Pulmonary artery endothelial cell (primary cell): ENCODE measurements at places on chromosomes 1 and 21. TPM values are rescaled to one million over a fixed set of nuclear protein-coding genes. Genes with fewer than 3 reads are reported as not detected.

SLC16A4 gene
- total RNA-seq = 15.3 and 19.4 TPM in 2 replicates

PRRX1 gene
- total RNA-seq = 1.3 and 2.2 TPM in 2 replicates

OR10J1 gene
- not detected in 2 replicates for total RNA-seq

C1orf94 gene
- not detected in 2 replicates for total RNA-seq

NRIP1 gene
- 30.7 and 39.5 TPM in 2 replicates for total RNA-seq

DNA sequence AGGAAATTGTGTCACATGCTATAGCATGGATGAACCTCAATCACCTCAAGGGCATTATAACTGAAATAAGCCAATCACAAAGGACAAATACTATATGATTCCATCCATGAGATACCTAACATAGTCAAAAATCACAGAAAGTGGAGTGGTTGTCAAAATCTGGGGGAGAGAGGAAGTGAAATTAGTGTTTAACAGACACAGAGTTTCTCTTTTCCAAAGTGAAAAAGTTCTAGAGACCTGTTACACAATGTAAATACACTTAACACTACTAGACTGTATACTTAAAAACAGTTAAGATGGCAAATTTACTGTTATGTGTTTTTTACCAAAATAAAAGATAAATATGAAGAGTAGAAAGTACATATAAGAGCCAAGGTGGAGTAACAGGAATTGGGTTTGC is 31.8 kb downstream of the ZNF644 start:
- no peak for DNase-seq

DNA sequence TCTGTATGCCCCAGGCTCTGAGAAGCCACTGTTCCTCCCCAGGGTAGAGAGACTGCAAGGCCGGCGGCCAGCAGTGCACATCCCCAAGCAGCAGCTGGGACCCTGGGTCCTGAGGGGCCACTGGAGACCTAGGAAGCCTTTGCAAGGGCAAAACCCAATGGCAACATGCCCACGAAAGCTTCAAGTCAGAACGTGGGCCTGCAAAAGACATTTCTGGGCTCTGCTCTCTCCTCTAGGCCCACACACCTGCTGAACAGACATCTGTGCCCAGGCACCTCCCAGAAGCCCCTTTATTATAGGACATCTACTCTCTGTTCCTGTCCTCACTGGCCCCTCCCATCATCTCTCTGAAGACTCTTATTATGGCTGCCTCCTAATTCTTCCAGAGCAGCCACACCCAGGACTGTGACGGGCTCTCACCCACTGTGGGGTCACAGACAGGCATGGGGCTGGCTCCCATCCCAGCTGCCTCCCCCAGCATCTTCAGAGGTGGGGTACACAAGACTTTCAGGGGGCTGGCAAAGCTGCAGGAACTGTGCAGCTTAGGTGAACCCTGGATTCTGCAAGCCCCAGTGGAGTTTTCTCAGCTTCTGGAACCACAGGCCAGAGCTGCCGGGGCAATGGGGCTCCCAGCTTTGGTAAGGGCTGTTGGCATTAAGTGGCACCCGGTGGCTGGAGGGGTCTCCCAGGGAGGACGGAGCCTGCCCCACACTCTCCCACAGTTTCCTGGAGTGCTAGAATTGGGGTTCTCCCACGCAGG is 12.6 kb downstream of the TRIM11 start:
- DNase-seq = no peak

DNA sequence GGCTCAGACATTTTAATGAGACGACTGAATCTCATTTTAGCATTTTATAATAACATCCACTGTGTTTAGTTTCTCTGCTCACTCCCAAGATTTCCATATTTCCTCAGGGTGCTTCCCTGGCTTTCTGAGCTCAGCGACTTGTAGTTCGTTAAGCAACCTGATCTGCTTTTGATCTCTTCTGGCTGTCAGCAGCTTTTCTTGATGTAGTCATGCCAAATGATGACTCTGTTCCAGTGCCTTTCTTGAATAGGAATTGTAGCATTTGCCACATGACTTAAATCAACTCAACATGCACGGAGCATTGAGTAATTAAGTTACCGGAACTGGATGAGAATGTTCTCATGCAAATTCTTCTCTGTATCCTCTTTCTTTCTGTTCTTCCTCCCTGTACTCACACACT is 246.1 kb downstream of the FMN2 start:
- no peak for DNase-seq

DNA sequence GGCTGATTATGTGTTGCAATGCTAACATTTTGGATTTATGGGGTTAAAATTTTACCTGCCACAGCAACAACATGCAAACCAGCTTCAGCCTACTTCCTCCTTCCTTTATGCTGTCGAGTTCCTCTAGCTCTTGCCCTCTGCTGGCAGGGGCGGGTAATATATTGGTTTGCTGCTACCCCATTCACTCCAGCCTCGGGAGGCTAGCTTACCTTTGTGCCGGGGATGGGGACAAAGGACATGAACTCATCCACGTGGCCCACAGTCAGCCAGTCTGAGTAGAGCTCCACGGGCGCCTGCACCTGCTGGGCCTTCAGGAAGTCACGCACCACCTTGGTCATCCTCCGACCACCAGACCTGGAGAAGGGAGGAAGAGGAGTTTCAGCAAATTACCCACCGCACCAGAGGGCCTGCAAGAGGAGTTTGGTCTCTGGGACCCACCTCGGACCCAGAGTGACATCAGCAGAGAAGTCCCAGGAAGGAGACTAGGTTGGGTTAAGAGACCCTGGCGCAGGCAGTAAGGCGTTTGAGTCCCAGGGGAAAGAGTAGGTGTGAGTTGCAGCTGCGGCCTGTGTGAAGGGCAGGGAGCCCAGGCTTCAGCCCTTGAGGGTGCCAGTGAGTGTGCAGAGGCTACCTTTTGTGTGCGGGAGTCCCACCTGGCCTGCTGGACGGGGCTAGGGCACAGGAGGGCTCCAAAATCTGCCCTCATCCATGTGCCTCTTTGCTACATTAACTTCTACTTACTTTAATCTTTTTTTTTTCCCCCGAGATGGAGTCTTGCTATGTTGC is 21.8 kb upstream of the SDHB start:
- no peak for DNase-seq

- no peak for DNase-seq
These were observed 122.2 kb upstream of the BEND5 start for GRCh38 chr1:48898894-48899293.

- no peak for DNase-seq
These were observed 5.4 kb downstream of the SPEN start for GRCh38 chr1:15852828-15853302.

GRCh38 chr1:87899017-87899416 is 570.3 kb downstream of the LMO4 start:
- no peak for DNase-seq

DNA sequence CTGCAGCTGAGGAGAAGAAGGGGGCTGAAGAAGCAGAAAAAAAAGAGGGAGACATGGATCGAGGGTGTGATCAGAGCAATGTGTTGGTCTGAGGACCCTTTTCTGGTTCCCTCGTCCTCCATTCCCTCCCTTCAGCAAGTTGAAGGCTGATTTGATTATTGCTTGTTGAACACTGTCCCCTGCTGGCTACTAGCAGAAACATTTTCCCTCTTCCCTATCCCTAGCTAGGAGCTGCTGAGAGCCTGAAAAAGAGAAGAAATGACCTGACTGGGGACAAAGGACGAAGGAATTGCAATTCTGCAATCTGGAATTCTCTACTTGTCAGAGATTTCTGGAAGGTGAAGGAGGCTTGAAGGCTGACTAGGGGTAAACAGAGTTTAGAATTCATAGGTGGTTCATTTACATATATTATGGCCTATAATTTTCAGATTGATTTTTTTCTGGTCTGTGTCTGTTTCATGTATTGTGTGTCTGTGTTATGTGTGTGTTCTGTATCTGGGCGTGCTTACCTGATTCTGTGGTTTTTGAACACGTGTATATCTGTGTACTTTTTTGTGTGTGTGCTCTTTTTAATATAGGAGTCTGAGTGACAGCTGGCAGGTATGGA is 9.8 kb downstream of the NHLH1 start:
- peak; percentile 24 for DNase-seq

GRCh38 chr1:170544624-170545023 is 12.7 kb downstream of the GORAB start:
- DNase-seq = no peak
